ENCODE measurements at places on chromosomes 3 and 15.

DNA sequence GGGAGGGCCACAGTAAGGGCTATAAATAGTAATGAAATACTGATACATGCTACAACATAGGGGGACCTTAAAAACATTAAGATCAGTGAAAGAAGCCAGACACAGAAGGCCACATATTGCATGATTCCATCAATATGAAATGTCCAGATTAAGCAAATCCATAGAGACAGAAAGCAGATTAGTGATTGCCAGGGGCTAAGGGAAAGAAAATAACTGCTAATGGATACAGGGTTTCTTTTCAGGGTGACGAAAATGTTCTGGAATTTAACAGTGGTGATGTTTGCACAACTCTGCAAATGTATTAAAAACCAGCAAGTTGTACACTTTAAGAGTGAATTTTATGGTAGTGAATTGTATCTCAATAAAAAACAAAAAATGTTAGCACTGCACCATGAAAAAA lies 37.0 kb downstream of the PIK3R4 start:
- no peak for DNase-seq

GRCh38 chr3:108936924-108937689 lies 16.6 kb downstream of the GUCA1C start:
- DNase-seq, result no peak

GRCh38 chr3:184227481-184227935 lies 1.9 kb upstream of the VWA5B2 start:
- no peak for DNase-seq

DNA sequence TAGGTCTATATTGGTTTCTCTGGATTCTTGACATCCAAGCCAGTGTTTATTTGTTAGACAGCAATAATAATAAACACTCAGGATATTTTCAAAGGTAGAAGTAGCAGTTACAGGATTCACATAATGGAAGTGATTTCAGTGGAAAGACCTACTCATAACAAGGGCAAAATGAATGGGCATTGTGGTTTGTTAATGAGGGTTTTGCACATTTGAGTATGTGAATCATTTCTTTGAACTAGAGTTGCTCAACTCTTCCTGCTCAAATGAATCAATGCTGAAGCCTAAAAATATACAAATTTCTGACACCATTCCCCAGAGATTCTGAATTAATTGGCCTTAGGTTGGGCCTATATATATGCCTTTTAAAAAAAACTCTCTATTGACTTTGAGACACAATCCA lies 4.1 kb upstream of the COL6A5 start:
- DNase-seq, result no peak

DNA sequence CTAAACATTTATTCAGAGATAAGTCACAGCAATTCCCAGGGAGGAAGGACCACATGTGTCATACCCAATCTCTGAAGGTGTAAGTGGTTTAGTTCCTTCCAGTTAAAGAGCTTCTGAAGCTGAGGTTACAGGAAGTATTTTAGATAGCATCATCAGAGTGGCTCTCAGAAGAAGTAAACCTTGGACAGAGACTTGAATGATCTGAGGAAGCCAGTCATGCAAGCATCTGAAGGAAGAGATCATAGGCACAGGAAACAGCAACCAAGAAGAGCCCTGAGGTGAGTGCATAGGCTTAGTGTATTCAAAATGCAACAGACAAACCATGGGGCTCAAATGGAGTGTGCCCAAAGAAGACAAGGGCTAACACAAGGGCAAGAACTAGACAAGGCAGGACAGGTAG lies 210.3 kb downstream of the ULK4 start:
- no peak for DNase-seq
